Activated naive CD4-positive, alpha-beta T cell treated with anti-CD3 and anti-CD28 coated beads, Interleukin-2, amount 50 U/mL, for 72 hours (primary cell): ENCODE measurements at places on chromosomes 3 and 15. TPM values are rescaled to one million over a fixed set of nuclear protein-coding genes. Genes with fewer than 3 reads are reported as not detected.

Gene CIB2
- 1.4 TPM for total RNA-seq

Gene SLCO2A1
- not detected for total RNA-seq

Gene ITIH1
- total RNA-seq = not detected

- DNase-seq = no peak
Measured at GRCh38 chr3:124483915-124484470, 246.3 kb upstream of the UMPS start.

Gene PARP15
- 13.8 TPM for total RNA-seq

Gene FILIP1L
- 0.09 TPM for total RNA-seq

DNA sequence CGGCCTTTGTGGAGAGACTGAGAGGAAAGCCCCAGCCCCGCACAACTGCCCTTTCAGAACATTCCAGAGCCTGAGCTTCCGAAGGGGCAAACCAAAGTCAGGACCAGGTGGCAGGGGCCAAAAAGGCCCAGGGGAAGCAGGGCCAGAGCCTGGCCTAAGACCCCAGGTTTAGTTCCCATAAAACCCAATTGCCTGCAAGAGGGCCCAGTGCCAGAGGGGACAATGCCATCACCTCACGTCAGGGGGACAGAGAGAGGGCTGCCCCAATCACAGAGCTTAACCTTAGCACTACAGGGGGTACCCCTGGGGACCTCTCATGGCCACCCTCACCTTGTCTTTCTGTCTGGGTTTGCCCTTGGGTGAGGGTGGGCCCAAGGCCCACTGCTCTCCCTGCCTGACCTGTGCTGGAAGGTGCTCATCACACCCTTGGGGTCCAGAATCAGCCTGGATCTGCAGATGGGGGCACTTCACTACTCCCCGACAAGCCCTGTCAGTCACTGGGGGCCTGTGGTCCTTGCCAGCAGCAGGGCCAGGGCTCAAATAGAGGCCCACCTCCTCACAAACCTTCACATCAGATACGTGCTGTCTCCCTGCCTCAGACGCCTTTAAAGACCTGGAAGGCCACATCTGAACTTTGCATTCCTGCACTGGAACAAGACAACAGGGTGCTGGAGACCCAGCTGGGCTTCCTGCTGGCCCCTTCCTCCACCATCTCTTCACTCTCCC, 3.8 kb downstream of the CALML4 start:
- DNase-seq = no peak

- DNase-seq = no peak
Measured at GRCh38 chr3:153090973-153091372, 71.1 kb upstream of the RAP2B start.

Gene CLN6
- 55.1 TPM for total RNA-seq

DNA sequence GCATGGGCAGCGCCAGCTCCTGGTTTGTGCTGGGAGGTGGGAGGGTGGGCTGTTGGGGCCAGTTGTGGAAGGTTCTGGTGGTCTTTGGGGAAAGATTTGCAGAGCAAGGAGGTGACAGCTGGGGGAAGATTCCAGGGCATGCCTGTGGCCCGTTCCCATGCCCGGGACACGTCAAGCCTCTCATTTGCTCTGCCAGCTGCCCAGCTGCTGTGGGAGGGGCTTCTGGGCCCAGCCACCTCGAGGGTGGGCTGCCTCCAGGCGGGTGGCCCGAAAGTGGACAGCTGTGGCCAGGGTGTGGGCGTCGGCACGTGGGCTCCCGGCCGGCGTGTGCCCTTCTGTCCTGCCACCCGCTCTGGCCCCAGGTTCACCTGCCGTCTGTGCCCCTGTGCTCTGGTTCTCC, 17.2 kb downstream of the PLXNA1 start:
- no peak for DNase-seq

Gene CLDN18
- not detected for total RNA-seq

Gene TNFSF10
- total RNA-seq = 32.7 TPM

GRCh38 chr3:126197854-126198584, 17.6 kb upstream of the ALDH1L1 start:
- DNase-seq = peak; percentile 50

Gene CCDC9B
- total RNA-seq = 1.6 TPM

Gene CIB1
- 150 TPM for total RNA-seq
